ENCODE measurements at places on chromosomes 3 and 15. TPM values are rescaled to one million over a fixed set of nuclear protein-coding genes. Genes with fewer than 3 reads are reported as not detected.

DNA sequence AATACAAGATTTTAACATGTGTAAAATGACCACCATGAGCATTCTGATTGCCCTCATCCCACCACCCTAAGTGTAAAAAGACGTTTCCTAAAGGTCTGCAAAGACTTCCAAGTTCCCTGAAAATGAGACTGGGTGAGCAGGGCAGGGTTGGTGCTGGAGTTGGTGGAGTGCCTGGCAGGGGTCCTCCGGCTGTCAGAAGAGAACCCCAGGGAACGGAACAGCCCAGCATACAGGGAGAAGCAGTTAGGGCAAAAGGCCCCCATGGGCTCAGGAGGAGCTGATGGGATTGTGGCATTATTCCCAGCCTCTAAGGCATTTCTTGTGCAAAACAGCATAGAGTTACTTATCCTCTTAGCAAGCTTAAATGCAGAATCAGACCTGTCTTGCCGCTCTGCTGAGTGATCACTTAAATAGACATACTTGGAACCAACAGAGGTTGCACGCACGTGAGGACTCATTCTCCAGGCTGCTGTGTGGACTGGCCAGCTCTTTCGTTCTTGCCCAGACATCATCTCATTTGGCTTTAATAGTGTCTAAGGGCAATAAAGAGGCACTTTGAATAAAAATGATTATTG, 36.0 kb downstream of the XYLB start:
- DNase-seq: peak; percentile 33

DNA sequence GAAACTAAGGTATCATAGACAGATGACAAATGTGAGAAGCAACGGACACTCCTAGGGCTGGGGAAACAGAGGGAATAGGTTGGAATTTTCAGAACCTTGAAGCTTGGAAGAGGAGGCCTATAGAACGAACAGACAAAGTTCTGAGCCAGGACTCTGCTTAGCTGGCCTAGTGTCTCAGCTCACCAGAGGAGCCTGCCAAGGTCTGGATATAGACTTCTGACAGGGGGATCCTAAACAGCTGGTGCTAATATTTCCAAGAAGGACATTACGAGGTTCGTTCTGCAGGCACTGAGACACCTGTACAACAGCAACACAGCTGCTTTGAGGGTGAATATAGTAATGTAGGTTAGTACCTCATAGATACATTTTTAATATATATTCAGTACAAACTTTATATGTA, 266.3 kb downstream of the CHL1 start:
- DNase-seq: no peak

Gene SLC9C1
- not detected for total RNA-seq

Gene BRK1
- total RNA-seq: 51.7 TPM

Gene TGM5
- not detected for total RNA-seq

All from right lobe of liver (tissue), 6 donors.